Esophagus squamous epithelium (tissue), 5 donors: ENCODE measurements at places on chromosomes 7 and 10. TPM values are rescaled to one million over a fixed set of nuclear protein-coding genes. Genes with fewer than 3 reads are reported as not detected.

Gene GIMAP5
- total RNA-seq: 11.0 TPM

Gene ZC3HAV1L
- total RNA-seq: 13.2 TPM

Gene UPF2
- total RNA-seq: 12.9 TPM

Gene PRSS1
- not detected for total RNA-seq

GRCh38 chr10:85003083-85003482 is 674.7 kb downstream of the CCSER2 start:
- no peak for DNase-seq

DNA sequence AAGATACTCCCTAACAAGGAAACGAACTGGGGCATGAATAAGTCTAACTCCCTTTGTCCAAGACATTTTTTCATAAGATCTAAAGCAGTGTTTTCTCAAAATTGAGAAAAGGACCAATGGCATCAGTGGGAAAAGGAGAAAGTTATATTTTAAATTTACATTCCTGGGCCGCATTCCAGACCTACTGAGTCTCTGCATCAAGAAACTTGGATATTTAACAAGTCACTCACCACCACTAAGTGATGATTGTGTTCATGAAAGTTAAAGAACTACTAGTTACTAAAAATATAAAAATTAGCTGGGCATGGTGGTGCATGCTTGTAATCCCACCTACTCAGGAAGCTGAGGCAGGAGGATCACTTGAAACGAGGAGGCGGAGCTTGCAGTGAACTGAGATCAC is 149.6 kb upstream of the MEOX2 start:
- no peak for DNase-seq

DNA sequence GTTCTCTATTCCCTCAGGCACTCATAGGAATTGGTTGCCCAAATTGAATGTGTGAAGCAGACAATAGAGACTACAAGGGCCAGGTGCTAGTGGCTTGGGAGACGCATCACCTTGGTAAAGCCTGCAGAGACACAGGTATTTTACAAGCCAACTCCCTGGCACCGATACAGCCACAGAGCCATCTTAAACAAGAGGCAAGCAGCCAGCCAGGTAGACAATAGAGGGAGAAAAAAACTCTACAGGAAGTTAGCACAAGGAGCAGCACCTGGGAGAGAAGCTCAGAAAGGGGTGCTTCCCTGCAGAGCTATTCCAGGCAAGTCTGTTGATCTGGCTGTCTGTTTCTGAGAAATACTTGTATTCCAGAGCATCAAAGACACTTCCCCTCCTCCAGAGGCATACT is 43.0 kb upstream of the CDK1 start:
- no peak for DNase-seq

Gene UBN2
- total RNA-seq: 9.0 TPM

DNA sequence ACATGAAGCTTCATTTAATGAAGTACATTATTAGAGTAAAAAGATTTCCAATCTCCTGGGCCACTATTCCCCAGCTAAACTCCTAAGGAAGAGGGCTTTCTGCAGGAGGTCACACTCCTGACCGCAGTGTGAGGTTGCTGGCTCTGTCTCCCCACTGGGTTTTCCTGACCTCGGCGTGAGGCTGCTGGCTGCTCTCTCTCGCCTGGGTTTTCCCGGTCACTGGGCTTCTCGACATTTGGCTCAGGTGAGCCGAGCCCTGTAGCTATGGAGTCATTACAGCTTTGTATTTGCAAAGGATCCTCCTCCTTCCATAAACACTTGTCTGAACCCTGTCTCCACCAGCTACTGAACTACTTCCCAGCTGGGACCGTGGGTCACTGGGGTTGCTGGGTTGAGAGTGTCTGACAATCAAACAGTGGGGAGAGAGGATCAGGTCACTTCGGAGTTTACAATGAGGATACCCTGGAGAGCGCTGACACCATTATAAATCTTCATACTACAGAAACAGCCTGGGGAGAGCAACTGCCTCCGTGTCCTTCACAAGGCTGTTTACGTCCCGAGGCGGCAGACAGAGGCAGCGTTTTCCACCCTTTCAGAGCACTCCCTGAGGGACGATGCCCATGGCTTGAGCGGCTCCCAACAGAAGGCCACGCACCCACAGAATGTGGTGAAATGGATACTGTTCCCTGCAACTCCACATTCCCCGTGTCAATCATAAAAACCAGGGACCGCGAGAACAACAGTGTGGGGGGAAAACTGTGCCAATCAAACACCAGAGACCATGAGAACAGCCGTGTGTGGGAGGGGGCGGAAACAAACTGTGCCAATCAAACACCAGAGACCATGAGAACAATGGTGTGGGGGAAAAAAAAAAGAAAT is 226.2 kb downstream of the ZMYND11 start:
- no peak for DNase-seq

DNA sequence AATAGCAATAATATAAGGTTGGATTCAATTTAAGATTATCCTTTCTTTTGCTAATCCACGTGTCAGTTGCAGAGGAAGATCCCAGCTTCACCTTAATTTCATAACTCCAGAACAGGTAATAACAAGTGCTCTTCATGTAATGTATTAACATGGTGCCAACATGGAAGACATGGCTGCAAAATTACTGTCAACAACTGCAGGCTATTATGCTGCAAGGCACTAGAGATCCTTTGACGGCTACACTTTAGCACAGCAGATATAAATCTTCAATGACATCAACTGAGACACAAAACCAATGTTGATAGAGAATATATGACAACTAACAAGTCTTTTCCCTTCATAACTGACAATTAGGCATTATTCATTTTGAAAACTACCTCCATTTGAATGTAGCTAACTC is 96.1 kb downstream of the RNF133 start:
- DNase-seq: no peak

- no peak for DNase-seq
Measured at GRCh38 chr10:7789390-7789789, 1.4 kb downstream of the ATP5F1C start.

DNA sequence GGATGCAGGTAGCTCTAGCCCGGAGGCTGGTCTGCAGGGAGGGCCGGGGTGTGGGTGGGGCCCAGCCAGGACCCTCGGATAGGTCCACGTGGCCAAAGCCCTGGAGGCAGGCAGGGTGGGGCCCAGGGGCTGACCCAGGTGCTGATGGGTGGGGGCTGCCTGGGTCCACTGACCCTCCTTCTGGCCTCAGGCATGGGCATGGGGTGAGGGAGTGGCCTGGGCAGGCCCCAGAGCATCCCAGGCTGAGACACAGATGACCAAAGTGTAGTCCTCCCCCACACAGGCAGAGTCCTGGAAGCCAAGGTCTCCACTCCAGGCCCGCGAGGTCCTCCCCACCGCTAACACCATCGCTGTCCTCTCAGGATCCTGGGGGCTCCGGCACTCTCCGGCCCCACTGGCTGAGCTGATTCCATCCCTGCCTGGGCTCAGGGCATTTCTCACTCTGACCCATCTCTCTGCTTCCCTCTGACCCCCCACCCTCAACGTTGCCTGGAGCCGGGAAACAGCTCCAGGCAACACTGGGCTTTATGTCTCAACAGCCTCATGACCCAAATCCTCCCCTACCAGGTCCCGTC is 20.7 kb upstream of the PPP2R2D start:
- DNase-seq: no peak

DNA sequence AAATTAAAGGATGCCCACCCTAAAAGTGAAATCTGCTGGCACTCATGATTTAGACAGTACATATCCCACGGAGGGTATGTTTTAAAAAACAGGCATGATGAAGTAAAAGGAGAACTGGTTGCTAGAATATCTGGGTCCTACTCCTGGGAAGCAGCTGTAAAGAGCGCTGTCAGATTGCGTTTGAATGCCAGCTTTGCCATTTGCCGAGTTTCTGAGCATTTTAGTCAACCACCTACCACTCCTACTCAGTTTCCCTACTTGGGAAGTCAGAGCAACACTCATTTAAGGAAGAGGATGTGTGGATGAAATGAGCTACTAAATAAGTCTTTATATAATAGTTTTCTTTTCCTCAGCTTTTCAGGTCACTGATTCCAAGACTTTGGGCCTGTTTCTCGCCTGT is 1.1 kb upstream of the UMAD1 start:
- DNase-seq: no peak

DNA sequence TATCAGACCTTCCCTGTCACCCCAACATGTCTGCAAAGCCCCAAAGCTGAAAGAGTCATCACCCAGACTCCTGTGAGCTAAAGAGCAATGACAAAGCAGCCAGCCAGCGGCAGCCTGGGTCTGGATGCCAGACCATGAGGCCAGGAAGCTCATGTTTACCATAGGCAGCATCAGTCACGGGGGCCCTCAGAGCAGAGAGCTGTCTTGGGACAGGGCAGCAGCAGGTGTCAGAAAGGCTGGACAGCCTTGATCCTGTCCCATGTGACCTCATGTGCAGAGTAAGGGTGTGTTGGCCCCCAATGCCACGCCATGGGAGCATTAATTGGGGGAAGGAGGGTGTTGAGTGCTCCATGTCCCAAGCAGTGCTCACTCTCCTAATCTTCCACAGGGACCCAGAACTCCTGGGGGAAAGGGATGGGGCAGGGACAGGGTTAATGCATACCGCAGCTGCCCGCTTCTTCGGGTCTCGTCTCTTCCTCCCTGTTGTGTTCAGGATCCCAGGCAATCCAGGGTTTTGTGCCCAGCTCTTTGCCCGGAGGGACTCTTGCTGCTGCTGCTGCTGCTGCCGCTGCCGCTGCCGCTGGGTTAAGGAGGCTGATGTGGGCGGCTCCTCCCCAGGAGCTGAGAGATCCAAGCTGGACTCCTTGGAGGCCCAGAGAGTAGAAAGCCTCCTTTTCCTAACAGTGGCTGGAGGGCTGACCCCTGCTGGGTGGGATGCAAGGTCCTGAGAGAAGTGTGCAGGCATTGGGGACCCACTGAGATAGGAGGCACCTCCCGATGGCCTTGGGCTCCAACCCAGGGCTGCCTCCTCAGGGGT is 7.1 kb downstream of the CCDC201 start:
- no peak for DNase-seq

- DNase-seq: no peak
Measured at GRCh38 chr7:28998105-28998504, 40.0 kb upstream of the TRIL start.

DNA sequence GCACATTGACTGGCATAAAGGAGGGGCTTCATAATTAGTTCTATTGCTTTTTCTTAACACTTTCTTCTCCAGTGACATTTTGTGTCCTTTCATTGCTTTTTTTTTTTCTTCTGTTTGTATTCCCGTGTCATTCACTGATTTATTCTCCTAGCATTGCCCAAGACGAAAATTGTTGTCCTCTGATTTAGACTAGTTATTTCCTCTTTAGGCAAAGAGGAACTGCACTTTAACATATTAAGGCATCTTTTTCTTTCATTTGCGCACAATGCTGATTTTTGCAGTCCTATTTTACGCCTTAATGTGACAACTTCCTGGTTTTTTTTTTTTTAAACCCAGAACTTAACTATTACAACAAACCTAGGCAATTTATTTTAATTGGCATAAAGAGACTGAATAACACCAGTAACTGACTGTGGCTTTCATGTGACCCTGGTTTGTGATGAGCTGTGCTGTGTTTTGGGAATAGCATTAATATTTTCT is 39.7 kb downstream of the ARID5B start:
- DNase-seq: no peak

GRCh38 chr10:70381471-70382421 is 679 bp downstream of the LRRC20 start:
- DNase-seq: no peak

Gene CACNA2D1
- total RNA-seq: 12.8 TPM

- no peak for DNase-seq
Measured at GRCh38 chr10:56831681-56832080, 470.6 kb upstream of the ZWINT start.

DNA sequence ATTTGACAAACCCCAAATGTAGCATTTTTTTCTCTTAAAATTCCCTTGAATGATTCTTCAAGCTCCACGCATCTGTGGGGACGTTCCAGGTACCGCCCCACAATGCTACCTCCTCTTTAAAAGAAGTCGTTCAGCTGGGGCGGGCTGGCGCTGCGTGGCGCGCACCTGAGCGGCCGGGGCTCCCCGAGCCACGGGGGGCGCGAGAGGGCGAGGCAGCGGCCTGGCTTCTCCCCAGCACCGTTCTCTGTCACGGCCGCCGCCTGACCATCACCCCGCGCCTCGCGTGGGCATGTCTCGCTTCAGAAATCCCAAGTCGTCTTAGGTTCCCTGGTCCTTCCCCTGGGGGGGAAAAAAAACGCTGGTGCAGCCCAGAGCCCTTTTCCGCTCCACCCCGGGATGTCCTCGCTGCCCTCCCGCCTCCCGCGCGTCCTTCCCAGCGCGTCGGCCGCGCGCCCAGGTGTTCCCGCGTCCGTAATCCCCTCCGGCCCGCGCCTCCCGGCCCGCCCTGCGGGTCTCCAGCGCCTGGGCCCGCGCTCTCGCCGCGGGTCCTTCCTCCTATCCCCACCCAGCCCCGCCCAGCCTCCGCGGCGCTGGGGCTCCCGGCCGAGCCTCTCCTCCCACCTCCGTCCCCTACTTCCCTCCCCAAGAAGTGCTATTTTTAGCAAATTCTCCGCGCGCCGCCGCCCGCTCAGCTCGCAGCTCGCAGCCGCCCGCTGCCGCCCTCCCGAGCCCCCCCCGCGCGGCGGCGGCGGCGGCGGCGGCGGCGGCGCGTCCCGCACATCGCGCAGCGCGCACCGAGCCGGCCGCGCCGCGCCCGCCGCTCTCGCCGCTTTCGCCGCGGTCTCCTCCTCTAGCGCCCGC is 58.7 kb upstream of the PRPS1L1 start:
- DNase-seq: no peak

- no peak for DNase-seq
Measured at GRCh38 chr10:80163741-80164341, 31.3 kb downstream of the PLAC9 start.

- DNase-seq: no peak
Measured at GRCh38 chr7:94382132-94382531, 12.6 kb upstream of the COL1A2 start.

Gene RAPGEF5
- 16.9 TPM for total RNA-seq

Gene GPER1
- 0.87 TPM for total RNA-seq

DNA sequence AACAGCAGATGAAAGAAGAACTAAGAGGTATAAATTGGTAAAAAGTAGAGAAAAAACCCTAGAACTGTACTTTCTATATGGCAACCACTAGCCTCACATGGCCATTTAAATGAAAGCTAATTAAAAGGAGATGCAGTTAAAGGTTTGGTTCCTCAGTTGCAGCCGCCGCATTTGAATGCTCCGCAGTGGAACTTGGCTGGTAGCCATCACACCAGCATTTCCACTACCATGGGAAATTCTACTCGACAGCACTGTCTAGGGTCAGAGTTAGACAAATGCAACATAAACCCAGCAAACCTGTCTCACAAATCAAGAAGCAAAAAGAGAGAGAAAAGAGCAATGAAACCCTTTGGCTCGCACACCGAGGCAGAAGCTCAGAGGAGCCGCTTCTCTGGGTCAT is 29.7 kb downstream of the VIPR2 start:
- DNase-seq: no peak

DNA sequence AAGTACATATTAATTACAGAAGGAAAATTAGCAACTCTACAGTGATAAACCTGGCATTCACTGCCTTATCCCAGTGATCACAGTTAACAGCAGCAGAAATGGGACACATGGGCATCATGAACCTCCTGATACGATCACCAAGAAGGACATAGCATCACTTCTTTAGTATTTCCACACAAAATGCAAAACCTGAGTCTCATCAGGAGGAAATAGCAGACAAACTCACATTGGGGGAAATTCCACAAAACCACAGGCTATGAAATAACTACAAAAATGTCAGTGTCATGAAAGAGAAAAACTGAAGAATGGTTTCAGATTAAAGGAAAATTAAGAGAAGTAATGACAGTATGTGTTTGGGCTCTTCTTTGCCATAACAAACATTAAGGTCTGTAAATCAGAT is 12.0 kb upstream of the PURB start:
- no peak for DNase-seq

Gene HOGA1
- 0.62 TPM for total RNA-seq
